ENCODE measurements at places on chromosomes 1 and 21.
A peak's percentile ranks its signal among the peaks of the same experiment; 100 is the strongest.

DNA sequence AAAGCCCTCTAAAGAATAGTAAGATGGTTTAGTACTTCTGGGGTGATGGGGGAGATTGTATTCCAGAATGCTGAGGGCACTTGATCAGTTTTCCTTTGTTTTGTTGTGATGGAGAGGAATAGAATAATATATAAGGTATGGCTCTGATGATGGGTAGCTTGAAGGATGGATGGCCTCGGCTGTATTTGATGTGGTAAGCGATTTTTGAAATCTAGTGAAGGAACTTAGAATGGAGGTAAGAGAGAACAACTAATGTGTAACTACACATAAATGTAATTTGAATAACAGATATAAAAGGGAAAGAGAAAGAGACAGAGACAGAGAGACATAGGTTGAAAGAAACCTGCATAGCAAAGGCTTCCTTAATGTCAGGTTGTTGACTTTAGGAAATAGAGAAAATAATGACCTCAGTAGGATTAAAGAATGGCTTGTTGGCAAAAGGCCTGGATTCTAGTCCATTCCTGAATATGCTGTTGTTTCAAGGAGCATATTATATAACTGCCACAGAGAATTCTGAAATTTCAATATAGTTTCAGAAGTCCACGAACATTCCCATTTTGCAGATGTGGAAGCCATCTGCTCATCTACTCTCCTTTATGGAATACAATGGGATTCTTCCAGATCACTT is 58.7 kb downstream of the NIBAN1 start:
- no peak for DNase-seq

- no peak for DNase-seq
Measured at GRCh38 chr1:116871779-116872146, 38.0 kb upstream of the PTGFRN start.

GRCh38 chr1:15970911-15971310 is 5.0 kb downstream of the ZBTB17 start:
- no peak for DNase-seq

DNA sequence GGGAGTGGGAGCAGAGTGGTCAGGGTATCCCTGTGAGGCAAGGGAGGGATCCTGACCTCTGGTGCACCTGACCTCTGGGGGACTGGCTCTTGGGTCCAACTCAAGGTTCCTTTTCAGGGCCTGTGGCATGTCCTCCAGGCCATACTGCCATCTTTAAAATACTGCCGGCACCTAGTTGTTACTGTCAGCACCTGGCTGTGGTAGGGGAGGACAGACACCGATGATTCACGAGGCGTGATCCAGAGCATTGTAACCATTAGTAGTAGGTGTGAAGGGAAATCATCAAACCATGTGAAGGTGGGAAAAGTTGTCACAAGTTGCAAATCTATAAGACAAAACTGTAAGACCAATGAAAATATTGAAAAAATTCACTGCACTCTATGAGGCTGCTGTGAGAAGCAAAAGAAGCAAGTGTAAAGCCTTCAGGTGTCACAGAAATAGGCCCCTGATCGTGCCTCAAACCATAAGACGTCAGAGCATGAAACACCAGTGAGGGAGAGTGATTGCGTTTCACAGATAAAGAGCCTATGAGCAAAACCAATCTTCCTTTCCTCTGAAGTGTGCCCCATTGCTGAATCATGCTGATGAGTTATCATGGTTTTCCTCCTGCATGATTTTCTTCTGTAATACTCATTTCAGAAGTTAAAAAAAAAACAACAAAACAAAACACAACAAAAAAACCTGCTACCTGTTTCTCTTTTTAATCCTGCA is 55.3 kb downstream of the CDC7 start:
- DNase-seq: peak; percentile 90

DNA sequence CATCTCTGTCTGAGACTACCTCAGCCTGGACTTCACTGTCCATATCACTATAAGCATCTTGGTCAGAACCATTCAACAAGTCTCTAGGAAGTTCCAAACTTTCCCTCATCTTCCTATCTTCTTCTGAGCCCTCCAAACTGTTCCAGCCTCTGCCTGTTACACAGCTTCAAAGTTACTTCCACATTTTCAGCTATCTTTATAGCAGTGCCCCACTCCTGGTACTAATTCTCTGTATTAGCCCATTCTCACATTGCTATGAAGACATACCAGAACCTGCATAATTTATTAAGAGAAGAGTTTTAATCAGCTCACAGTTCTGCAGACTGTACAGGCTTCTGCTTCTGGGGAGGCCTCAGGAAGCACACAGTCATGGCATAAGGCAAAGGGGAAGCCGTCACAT is 15.7 kb upstream of the DPH5 start:
- DNase-seq: no peak

DNA sequence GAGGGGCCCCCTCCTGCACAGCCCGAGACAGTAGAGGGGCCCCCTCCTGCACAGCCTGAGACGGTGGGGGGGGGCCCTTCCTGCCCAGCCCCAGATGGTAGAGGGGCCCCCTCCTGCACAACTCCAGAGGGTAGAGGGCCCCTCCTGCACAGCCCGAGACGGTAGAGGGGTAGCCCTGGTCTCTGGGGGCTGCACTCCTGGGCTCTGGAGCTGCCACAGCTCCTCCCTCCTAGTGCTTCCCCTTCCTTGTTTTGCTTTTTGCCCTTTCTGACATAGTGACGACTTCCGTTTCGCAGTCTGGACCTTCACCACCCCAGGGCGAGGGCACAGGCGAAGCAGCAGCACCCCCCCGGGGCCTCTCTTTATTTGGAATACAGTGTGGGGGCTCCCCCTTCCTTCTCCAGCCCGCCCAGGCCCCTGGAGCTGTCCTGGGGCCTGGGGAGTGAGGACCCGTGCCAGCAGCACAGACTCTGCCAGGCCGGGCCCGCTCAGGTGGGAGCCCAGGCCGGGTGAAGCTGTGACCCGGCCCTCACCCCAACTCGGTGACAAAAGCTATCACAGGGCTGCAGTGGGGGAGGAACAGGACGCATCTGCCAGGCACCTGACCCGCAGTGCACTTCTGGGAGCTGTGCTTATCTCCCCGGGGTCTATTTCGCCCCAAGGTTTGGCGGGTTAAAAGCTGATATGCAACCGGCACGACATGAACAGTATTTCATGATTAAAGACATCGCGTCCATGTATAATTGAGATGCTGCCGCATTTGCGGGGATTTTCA is 1.1 kb upstream of the PRXL2B start:
- peak; percentile 13 for DNase-seq
